ENCODE measurements at places on chromosomes 6 and 20.

GRCh38 chr20:50277460-50278376, 87.1 kb downstream of the CEBPB start:
- DNase-seq: no peak

- no peak for DNase-seq
Measured at GRCh38 chr20:23222531-23223200, 127.9 kb upstream of the NXT1 start.

DNA sequence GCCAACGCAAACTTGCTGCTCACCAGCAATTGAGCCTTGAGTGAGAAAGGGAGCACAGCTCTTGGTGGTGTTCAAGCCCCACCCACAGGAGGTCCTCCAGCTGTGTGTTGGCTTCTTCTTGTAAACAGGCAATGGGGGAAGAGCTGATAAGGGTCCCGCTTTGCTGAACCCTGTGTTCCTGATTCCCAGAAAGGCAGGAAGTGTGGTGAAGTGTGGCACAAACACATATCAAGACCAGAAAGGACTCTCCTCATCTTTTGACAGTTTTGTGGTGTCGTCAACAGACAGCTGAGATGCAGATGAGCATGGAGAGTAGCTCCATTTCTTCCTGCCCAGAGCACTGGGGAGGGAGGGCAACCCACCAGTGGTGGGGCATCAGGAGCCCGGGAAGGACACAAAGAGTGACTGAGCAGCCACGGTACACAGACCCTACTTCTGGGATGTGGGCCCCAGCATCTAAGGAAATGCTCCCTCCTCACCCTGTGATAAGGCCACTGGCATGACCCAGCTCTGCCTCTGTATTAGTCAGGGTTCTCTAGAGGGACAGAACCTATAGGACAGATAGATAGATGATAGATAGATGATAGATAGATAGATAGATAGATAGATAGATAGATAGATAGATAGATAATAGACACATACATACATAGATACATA, 188.9 kb upstream of the TAB2 start:
- DNase-seq: no peak

DNA sequence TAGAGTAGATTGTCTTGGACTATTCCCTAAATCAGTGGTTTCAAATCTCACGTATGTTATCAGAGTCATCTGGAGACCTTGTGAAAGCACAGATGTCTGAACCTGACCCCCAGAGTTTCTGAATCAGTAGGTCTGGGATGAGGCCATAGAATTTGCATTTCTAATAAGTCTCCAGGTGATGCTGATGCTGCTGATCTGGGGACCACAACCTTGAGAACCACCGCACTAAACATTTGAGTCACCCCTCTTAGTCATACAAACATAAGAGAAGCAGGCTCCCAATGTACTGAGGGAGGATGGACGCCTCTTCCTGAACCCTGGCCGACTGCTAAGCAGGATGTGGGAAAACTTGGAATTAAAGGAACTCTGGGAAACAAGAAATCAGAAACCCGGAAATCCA, 187.8 kb upstream of the PRDM1 start:
- no peak for DNase-seq

DNA sequence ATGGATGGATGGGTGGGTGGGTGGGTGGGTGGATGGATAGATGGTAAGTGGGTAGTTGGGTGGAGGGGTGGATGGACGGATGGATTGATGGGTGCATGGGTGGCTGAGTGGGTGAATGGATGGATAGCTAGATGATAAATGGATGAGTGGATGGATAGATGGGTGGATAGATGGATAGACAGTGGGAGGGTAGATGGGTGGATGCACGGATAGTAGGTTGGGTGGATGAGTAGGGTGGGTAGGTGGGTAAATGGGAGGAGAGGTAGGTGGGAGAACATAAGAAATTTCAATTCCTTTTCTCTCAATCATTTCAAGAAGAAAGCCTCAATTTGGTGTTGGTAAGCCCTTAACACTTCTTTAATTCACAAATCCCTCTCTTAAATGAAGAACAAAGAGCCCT, 186.9 kb downstream of the PREX1 start:
- no peak for DNase-seq

- no peak for DNase-seq
Measured at GRCh38 chr20:33843854-33844253, 32.7 kb downstream of the CHMP4B start.

GRCh38 chr6:44006123-44006871, 121.0 kb downstream of the MRPL14 start:
- no peak for DNase-seq

GRCh38 chr20:34030456-34030855, 36.7 kb downstream of the RALY start:
- no peak for DNase-seq

GRCh38 chr6:106556368-106556960, 72.8 kb downstream of the RTN4IP1 start:
- no peak for DNase-seq

- no peak for DNase-seq
Measured at GRCh38 chr6:81553216-81553615, 199.3 kb downstream of the TENT5A start.

DNA sequence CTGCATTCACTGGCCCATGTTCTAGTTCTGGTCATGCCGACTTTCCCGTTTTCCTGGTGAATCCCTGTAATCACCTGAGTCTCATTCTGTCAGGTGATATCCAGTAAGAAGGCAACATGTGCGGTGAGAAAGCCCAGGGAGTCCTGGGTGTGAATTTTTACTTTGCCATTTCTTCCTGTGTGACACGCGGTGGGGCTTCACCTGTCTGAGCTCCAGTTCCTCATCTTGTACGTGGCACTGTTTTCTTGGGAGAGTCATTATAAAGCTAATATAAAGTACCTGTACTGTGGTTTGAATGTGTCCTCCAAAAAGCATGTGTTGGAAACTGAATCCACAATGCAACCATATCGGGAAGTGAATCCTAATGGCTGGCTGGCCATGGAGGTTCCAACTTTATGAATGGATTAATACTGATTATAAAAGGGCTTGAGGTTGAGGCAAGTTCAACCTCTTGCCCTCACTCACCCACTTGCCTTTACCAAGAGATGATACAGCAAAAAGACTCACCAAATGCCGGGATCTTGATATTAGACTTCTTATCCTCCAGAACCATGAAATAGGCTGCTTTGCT, 5.1 kb downstream of the HLA-E start:
- DNase-seq: no peak

DNA sequence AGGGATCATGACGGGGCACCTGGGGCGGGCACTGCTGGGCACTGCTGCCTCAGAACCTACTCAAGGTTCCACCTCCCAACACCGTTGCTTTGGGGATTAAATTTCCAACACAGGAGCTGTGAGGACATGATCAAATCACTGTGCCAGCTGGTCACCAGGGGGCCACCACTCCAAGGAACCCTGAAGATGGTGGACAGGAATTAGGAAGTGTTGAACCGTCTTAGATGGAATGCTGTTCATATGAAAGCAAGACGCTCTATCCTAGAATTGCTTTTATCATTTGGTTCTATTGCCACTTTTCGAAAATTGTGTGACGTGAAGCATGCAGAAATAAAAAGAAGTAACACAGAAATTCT, 140.3 kb downstream of the DLL1 start:
- no peak for DNase-seq

DNA sequence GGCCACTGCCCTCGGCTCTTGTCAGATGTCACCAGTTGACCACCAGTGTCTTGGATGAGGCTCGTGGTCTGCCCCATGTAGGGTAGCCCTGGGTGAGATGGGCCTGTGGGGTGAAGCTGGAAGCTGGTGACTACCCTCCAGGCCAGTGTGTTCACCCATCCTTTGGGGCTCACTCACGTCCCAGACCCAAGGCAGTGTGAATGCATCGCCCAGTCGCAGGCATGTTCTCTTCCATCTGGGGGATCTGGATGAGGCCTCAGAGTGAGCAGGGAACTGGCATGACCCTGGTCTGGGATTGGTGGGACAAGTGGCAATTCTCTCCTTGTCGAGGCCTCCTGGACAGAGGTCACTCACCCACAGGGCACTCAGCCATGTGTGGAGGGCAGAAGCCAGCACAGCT, 120.1 kb upstream of the PHACTR3 start:
- no peak for DNase-seq

GRCh38 chr20:59688999-59689398, 84.7 kb downstream of the PHACTR3 start:
- DNase-seq: no peak

DNA sequence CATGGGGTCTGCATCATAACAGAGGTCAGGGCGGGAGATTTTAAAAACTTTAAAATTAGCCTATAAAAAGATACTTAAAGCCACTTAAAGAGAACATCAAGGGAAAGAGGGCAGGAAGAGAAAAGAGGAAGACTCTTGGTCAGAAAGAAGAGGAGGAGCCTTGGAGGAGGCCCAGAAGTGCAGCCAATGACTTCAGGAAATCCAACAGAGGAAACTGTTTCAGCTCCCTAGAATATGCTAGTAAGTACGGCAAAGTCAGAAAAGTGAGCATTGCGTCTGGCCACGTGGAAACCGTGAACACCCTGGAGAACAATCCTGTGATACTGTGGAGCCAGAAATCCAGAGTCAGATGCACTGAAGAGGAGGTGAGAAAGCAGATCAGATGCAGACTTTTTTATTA, 22.5 kb upstream of the NHSL1 start:
- DNase-seq: no peak

- no peak for DNase-seq
Measured at GRCh38 chr20:10800288-10800687, 126.5 kb upstream of the JAG1 start.

DNA sequence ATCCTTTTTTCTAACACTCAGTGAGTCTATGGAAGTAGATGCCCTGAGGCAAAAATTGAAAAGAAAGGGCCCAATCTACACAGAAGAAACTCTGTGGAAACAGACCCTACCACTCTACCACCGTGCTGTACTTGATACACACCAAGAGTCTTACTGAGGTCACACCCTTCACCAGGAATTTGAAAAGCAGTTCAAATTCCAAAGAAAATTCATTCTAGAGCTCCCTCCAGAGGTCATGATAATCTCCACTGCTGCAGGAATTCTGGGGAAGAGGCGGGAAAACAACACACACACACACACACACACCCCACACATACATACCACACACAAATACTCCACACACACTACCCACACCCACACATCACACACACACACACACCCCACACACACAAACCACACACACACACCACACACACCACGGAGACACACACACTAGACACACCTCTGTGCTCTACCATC, 336.8 kb downstream of the HDGFL1 start:
- no peak for DNase-seq

DNA sequence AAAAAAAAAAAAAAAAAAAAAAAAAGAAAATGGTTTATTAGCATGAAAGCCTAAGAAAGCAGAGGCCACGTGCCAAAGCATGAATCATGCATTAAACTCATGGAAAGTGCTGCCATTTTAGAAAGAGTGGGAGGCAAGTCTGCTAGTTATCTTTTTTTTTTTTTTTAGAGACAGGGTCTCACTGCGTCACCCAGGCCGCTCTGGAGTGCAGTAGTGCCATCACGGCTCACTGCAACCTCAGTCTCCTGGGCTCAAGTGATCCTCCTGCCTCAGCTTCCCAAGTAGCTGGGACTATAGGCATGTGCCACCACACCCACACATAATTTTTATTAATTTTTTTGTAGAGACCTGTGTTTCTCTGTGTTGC, 5.2 kb downstream of the VWA7 start:
- no peak for DNase-seq

GRCh38 chr6:15279047-15279661, 33.3 kb downstream of the JARID2 start:
- no peak for DNase-seq

DNA sequence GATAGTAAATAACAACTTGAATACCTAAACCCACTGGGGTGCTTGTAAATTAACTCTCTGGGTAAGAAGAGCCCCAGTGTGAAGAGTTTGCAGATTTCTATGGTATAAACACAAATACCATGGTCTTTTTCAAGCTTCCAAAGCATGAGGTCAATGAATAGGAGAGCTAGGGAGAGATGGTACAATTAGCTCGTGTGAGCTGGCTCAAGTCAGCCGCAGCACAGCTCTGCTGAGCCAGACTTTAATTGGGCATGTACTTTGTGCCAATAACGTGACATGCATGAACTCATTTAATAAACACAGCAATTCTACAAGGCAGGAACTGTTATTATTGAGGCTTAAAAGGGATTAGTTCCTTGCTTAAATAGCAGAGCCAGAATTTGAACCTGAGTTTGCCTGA, 684.2 kb downstream of the KIF16B start:
- DNase-seq: no peak

DNA sequence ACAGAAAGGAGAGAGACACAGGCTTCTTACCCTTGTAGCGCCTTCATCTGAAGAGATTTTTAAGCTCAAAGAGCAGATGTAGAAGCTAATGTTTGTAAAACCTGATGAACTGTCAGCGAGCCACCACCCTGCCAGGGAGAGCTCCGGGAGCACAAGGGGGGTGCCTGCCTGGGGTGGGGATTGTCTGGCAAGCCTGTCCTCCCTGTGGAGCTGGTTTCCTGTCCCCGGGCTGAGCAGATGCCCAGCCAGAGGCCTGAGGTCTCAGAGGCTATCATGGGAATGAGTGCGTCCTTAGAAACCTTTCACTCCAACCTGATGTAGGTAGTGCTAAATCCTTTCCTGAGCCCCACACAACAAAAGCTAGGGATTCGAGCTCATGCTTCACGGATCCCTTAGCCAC, 41.9 kb upstream of the NR2E1 start:
- DNase-seq: no peak

DNA sequence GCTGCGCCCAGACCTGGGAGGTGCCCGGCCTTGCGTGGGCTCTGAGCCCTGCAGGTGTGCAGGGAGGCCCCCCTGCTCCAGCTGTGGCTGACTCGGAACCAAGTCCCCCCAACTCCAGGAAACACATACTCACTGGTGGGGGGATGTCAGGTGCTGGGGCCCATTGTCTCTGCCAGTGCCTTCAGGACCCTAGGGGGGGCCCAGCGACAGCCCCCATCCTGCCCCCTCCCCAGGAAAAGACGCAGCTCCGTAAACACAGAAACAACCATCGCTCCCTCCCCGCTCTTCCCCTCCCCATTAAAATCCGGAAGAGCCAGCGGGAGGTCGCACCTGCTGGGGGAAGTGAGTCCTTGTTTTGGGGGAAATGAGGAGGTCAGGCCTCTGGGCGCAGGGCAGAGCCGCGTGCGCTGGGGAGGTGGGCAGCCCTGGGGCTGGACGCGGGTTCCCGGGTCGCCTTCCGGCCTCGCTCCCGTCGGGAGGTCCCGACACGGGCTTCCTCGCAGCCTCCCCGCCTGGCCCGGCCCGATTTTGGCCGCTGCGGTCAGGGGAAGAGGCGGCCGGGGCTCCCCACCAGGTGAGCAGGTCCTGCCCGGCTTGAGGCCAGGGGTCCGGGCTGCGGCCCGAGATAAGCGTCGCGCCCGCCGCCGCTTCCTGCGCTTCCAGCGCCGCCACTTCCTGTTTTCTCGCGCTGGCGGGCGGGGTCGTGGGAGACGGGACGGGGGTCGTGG, 6.2 kb downstream of the C20orf204 start:
- no peak for DNase-seq

DNA sequence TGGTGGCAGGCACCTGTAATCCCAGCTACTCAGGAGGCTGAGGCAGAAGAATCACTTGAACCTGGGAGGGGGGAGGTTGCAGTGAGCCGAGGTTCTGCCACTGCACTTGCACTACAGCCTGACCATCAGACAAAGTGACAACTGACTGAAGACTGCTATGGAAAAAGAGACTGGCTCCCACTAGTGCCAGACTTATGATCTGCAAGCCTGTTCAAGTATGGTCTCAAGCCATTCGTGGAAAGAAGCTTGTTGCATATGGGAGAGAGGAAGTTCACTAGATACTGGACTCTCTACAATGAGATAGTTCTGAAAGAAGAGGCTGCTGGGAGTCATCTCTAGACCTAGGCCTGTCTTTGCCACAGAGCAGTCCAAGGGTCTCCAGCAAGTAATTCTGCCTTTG, 26.7 kb downstream of the MDN1 start:
- no peak for DNase-seq

GRCh38 chr6:52352239-52353018, 9.5 kb upstream of the PAQR8 start:
- DNase-seq: no peak
